NCI-H460 (cell line): ENCODE measurements at places on chromosomes 12 and 14. TPM values are rescaled to one million over a fixed set of nuclear protein-coding genes. Genes with fewer than 3 reads are reported as not detected.

GRCh38 chr14:44653641-44654040 lies 146.6 kb upstream of the FSCB start:
- DNase-seq, result no peak

DNA sequence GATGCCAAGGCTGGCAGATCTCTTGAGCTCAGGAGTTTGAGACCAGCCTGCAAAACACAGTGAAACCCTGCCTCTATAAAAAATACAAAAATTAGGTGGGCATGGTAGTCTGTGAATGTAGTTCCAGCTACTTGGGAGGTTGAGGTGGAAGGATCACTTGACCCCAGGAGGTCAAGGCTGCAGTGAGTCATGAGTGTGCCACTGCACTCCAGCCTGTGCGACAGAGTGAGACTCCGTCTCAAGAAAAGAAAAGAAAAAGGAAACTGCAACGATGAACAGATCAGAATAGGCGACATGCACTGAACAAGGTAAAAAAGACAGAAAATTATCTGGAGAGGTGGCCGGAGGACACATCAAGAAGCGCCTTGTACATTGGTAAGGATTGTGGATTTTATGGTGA lies 273.7 kb upstream of the AMIGO2 start:
- no peak for DNase-seq

GRCh38 chr14:59343585-59343984 lies 121.6 kb downstream of the GPR135 start:
- no peak for DNase-seq

- no peak for DNase-seq
Observed at GRCh38 chr14:95463171-95463901, 53.1 kb downstream of the SYNE3 start.

DNA sequence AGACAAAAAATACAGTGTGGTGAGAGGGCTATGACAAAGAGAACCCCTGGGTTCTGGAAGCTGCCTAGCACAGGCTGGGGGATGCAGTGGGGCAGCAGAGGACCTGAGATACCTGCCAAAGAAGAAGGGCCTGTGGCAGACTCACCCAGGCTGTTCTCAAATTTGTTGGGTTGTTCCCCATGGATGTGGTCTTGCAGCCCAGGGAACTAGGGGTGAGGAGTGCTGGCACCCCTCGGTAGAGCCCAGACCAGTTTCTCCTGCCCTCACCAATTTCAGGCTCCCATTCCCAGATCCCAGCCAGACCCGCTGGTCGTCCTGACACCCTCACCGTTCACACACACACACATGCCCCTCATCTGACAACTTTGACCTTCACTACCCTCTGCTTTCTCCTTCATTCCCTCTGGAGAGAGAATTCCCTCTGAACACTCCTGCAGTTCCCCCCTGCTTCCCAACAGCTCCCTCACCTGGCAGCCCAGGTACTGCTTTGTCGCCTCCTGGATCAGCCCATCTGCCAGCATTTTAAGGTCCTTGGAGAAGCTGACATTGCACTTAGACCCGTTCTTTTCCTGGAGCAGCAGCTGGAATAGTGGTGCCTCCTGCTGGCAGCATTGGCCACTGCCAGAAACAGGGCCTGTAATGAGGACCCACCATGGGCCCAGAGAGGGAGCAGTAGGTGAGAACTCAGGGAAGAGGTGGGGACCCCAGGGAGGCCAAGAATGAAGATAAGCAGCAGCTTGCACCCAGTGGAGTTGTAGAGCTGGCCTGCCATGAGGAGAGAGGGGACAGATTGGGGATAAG lies 5.9 kb upstream of the GDF11 start:
- peak; percentile 50 for DNase-seq

- DNase-seq, result no peak
Observed at GRCh38 chr14:101838476-101838875, 77.0 kb downstream of the PPP2R5C start.

Gene APOF
- not detected in 2 replicates for total RNA-seq

DNA sequence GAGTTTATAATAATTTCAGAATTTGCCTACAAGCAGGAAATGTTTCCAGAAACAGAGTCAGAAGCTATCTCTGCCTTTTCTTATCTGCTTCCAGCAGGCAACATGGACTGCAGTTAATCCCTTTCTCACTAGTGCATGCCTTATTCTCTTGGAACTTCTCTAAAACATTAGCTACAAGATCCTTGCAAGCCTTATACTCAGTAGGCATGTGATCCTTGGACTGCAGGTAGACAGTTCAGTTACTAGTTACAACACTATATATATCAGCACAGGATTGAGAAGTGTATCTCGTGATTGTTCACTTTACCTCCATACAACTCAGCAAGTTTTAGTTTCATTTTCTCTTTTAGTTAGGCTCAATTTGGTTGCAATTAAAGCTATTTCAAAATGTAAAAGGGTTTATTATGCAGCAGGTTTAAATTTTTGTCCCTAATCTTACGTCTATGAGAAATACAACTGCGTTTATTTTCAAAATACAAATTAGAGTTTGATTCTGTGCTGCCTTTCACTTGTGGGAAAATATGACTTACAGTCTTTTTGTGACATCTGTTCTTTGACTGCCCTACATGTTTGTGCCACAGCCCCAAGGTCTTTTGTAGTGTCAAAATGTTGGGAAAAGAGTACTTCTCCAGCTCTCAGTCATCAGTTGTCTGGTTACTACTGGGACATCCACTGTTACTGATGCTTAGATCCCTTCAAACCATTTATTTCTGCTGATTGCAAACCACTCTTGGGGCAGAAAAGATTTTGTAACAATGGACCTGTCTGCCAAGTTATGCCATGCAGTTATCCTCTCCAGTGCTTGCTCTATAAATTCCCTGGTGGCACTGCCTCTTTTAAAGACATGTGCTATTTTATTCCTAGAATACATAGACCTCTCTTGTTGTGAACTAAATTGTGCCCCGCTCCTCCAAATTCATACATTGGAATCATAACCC lies 709.0 kb upstream of the FOXG1 start:
- DNase-seq, result peak; percentile 12

Gene ATF1
- 71.8 and 79.6 TPM in 2 replicates for total RNA-seq

Gene PPP1R1A
- not detected in 2 replicates for total RNA-seq

Gene TAS2R7
- total RNA-seq, result not detected in 2 replicates

DNA sequence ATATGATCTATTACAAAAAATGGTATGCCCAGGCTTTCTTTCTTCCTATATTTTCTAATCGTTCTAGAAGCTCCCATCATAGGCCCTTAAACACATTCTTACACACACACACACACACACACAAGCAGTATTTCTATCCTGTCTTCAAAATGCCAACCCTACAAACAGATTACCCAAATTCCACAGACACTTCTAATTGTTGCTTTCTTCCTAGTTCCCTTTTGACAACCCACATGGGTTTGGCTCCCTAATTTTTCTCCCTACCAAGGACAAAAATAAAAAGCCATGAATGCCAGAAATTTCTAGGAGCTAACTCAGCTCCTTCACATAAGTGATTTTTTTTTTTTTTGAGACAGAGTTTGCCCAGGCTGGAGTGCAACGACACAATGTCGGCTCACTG lies 60.3 kb upstream of the NTF3 start:
- DNase-seq, result no peak

GRCh38 chr14:90093942-90094595 lies 32.3 kb downstream of the KCNK13 start:
- DNase-seq, result no peak

Gene HOXC5
- 0.07 and 0.20 TPM in 2 replicates for total RNA-seq

Gene RTN1
- total RNA-seq, result 68.2 and 70.2 TPM in 2 replicates

Gene LUM
- 15.0 and 18.5 TPM in 2 replicates for total RNA-seq

Gene GLT1D1
- not detected in 2 replicates for total RNA-seq

DNA sequence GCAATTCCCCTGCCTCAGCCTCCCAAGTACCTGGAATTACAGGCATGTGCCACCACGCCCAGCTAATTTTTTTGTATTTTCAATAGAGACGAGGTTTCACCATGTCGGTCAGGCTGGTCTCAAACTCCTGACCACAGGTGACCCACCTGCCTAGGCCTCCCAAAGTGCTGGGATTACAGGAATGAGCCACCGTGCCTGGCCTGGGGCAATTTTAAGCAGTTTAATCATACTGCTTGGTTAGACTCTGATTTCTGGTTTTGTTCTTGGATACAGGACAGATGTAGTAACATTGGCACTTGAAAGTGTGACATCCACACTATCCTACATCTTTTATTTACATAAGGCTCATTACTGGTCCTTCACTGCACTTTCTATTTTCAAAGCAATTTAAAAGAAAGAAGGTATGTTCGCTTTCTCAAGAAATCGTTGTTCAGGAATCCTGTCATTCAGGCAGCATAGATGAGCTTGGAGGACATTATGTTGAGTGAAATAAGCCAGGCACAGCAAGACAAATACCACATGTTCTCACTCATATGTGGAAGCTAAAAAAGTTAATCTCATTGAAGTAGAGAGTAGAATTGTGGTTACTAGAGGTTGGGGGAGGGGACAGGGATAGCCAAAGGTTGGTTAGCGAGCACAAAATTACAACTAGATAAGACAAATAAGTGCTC lies 4.0 kb upstream of the NUAK1 start:
- no peak for DNase-seq

GRCh38 chr12:116604178-116604895 lies 45.2 kb downstream of the MAP1LC3B2 start:
- no peak for DNase-seq

DNA sequence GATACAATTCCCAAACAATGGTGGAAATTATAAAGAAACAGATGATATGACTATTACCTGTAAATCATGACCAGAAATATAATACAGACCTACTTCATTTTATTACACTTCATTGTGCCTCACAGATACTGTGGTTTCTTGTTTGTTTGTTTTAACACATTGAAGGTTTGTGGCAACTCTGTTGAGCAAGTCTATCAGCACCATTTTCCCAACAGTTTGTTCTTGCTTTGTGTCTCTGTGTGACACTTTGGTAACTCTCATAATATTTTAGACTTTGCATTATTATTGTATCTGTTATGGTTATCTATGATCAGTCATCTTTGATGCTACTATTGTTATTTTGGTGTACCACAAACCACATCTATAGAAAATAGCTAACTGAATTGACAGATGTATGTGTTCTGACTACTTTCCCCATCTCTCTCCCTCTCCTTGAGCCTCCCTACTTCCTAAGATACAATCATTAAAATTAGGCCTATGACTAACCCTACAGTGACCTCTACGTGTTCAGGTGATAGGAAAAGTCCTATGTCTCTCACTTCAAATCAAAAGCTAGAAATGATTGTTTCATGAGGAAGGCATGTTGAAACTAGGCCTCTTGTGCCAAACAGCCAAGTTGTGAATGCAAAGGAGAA lies 49.1 kb downstream of the FBXO33 start:
- DNase-seq, result no peak

- no peak for DNase-seq
Observed at GRCh38 chr12:4293299-4293965, 19.9 kb downstream of the CCND2 start.

DNA sequence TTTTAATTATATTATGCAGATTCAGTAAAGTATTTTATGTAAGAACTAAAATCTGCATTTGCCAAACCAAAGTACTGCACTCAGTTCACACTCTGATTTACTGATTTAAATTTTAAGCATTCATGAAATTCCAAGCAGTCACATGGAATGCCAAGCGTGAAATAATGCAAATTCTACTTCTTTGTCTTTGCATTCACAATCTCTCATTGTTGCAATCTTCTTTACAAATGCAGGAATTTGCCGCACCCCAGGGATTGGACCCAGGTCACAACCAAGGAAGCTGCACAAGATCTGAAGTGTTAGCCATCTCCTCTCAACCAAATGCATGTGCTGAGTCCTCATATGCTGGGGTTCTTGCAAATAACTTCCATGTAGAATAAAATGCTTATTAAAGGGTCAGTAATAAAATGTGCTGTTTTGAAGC lies 71.9 kb downstream of the TUNAR start:
- no peak for DNase-seq

- DNase-seq, result no peak
Observed at GRCh38 chr14:104121142-104121541, 17.2 kb upstream of the KIF26A start.

DNA sequence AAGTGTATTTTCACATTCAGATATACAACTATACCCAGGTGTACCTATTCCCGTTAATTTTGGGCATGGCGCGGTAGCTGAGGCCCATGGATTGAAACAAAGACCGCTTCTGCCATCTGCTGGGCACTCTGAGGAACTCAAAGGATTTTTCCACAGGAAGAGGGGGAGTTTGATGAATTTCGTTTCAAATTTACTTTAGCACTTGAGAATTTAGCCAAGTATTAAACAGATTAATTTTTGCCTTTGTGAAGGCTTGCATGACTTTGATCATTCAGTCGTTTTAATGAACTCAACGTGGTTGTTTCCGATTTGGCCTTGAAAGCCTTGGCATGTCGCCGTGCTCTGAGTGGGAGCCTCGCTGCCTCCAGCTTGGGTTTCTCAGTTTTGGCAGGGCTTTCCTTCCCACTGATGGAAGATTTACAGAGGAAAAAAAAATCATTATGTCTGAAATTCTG lies 153.2 kb upstream of the DDHD1 start:
- DNase-seq, result peak; percentile 41

DNA sequence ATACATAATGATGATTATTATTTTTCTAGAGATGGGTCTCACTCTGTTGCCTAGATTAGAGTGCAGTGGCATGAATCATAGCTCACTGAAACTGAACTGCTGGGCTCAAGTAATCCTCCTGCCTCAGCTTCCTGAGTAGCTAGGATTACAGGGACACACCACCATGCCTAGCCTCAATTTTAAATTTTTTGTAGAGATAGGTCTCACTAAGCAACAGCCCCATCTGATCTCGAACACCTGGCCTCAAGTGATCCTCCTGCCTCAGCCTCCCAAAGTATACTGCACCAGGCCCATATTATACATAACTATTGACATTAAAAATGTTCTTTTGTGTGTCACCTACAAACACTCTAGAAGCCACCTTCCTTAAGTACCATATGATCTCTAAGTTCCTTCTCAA lies 3.4 kb downstream of the TXNRD1 start:
- DNase-seq, result peak; percentile 54

Gene SLC39A2
- total RNA-seq, result not detected in 2 replicates

DNA sequence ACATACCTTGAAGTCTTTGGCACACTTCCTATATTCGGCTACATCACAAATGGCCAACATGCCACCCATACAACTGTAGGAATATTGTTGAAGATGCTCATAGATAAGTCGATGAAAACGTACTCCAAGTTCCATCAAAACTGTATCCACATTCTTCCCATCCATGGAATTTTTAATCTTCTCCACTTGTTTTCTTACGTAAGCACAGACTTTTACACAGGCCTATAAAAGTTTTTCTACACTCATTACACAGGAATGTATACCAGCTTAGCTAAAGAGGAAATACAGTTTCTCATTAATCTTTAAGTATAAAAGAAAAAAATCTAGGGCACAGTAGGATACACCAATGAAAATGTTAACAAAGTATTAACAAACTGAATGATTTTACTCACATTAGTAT lies 59.1 kb downstream of the EXOC5 start:
- no peak for DNase-seq

DNA sequence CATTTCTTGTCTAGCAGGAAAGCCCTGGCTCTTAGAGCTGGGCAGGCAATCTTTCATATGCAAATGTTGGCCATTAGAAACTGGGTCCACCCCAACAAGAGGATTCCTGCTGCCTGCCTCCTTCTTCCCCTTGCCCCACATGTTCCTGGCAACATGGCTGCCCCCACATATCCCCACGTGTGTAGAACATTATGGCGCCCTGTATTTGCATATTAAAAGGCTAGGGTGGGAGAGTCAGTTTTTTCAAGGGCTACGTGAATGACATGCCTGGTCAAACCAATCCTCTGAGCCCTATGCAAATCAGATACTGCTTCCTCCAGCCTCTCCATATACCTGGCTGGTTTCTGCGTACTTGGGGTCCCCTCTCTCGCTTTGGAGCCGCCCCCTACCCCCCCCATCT lies 514.0 kb downstream of the FUT8 start:
- DNase-seq, result no peak

- no peak for DNase-seq
Observed at GRCh38 chr14:59004012-59004411, 184.5 kb upstream of the DAAM1 start.

- DNase-seq, result peak; percentile 7
Observed at GRCh38 chr12:94805749-94806529, 155.6 kb upstream of the TMCC3 start.
